ENCODE measurements at places on chromosomes 6 and 20. TPM values are rescaled to one million over a fixed set of nuclear protein-coding genes. Genes with fewer than 3 reads are reported as not detected.

The HLA-DPA1 gene
- total RNA-seq, result not detected

- no peak for DNase-seq
Observed at GRCh38 chr20:2124564-2125213, 23.1 kb downstream of the STK35 start.

GRCh38 chr6:2752477-2753109 is 1.9 kb upstream of the MYLK4 start:
- no peak for DNase-seq

DNA sequence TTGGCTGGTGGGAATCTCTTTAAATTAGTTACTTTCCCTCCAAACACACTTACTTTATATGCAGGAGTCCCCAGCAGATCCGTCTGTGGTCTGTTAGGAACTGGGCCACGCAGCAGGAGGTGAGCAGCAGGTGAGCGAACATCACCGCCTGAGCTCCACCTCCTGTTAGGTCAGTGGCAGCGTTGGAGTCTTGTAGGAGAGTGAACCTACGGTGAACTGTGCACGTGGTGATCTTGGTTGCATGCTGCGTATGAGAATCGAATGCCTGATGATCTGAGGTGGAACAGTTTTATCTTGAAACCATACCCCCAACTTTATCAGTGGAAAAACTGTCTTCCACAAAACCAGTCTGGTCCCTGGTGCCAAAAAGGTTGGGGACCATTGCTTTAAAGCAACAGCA is 5.0 kb downstream of the SERPINB6 start:
- no peak for DNase-seq

GRCh38 chr6:110858562-110859214 is 15.9 kb upstream of the AMD1 start:
- DNase-seq, result no peak

- no peak for DNase-seq
Observed at GRCh38 chr6:154815938-154816820, 83.0 kb downstream of the SCAF8 start.

DNA sequence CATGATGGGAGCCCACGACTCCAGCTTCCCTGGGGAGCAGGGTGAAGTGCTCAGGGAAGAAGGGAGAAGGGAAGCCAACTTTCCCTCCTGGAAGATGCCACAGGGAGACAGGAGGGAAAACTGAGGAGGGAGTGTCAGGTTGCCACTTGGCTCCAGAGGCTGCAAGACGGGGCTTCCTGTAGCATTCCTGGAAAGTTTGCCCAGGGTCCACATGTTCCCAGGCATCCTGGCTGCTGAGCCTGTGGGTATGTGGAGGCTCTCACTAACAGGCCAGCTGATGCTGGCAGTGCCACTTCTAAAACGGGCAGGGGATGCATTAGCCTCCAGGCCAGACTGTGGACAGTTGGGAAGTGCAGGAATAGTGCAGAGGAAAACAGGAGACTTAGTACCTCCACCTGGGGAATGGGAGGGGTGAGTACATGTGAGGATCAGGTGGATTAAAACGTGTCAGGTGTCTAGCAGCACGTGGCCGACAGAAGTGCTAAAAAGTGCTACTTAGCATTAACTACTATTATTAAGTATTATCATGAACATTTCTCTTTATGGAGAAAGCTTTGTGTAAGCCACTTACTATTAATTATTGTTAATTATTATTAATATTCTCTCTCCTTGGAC is 33.2 kb downstream of the BANF2 start:
- DNase-seq, result no peak

- no peak for DNase-seq
Observed at GRCh38 chr6:64580346-64580745, 944.7 kb downstream of the PHF3 start.

Measured in HepG2 (cell line).